Activated CD4-positive, CD25-positive, alpha-beta regulatory T cell treated with anti-CD3 and anti-CD28 coated beads, Interleukin-2, amount 50 U/mL, for 72 hours (primary cell): ENCODE measurements at places on chromosomes 1 and 21.

- DNase-seq = no peak
These were observed 49.1 kb upstream of the CR2 start for GRCh38 chr1:207404849-207405525.

DNA sequence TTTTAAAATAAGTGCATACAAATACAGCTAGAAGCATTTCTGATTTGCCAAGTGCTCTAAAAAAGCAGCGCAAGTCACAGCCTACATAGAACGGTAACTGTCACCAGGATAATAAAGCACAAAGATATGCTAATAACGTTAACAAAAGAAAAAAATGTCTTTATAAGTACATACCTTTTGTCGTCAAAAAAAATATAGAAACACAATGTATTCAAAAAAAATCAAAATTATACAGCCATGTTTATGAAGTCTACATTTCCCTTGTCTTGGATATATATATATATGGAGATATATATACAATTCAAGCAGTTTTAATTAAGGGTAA is 3.2 kb downstream of the IRF2BP2 start:
- DNase-seq = no peak

DNA sequence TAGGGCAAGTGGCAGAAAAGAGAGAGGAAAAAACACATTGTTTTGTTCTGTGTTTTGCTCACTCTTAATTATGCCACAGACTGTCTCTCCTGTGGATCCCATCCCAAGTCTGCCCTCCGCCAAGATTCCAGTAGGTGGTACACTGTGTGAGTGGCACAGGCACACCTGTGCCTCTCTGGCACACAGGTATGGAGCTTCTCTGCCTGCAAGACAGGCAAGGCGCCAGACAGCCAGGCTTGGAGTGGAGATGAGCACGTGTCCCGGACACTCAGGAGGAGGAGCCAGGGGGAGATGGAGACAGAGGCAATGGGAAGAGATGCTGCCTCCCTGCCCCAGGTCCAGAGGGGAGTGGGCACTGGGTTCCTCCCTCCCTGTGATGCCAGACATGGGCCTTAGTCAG is 6.5 kb upstream of the GRIK3 start:
- no peak for DNase-seq

- DNase-seq = no peak
These were observed 1.3 kb upstream of the LMOD1 start for GRCh38 chr1:201947697-201948008.

GRCh38 chr1:113536182-113536780 is 146.0 kb downstream of the MAGI3 start:
- DNase-seq = no peak

GRCh38 chr1:167784876-167785550 is 63.2 kb downstream of the MPZL1 start:
- no peak for DNase-seq

DNA sequence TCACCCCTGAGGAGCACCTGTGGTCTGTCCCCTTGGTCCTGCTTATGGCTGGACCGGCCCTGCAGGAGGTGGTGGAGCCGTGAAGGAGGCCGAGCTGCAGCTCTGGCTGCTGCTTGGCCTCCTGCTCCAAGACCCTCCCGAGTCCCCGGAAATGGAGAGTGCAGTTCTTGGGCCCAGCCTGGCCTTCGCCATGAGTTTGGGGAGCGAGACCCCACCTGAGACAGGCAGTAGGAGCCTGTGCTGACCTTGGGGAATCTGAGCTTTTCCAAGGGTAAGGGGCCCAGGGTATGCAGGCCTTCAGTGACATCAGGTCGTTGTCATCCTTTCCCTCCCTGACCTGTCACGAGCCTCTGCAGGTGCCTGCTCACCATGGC is 14.1 kb downstream of the TMEM201 start:
- no peak for DNase-seq

DNA sequence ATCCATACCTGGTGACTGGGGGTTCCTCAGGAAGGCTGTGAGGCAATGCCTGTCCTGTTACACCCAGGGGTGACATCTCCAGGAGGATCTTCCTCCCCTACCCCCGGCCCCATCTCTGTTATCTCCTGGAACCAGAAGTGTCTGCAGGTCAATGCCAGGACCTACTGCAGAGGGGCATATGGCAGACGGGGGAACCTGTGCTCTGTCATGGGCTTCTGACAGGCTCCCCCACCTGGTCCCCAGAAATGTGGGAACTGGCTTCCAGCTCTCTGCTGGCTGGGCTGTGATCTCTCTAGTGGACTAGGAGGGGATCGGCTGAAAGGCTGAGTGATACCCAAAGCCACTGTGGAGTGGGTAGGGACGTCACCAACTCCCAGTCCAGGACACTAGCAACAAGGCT is 21.0 kb downstream of the KCND3 start:
- DNase-seq = no peak

DNA sequence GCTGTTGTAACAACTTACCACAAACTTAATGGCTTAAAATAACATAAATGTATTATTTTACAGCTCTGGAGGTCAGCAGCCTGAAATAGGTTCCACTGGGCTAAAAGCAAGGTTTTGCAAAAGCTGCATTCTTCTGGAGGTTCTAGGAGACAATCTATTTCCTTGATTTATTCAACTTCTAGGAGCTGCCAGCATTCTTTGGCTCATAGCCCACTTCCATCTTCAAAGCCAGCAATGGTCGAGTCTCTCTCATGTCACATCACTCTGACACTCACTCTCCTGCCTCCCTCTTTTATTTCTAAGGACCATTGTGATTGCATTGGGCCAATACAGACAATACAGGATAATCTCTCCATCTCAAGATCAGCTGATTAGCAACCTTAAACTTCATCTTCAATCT is 15.1 kb upstream of the FOXJ3 start:
- no peak for DNase-seq
